Stimulated activated CD8-positive, alpha-beta memory T cell treated with anti-CD3 and anti-CD28 coated beads, Interleukin-4, amount 100 ng/mL, for 4 hours (primary cell): ENCODE measurements at places on chromosomes 3 and 15.

DNA sequence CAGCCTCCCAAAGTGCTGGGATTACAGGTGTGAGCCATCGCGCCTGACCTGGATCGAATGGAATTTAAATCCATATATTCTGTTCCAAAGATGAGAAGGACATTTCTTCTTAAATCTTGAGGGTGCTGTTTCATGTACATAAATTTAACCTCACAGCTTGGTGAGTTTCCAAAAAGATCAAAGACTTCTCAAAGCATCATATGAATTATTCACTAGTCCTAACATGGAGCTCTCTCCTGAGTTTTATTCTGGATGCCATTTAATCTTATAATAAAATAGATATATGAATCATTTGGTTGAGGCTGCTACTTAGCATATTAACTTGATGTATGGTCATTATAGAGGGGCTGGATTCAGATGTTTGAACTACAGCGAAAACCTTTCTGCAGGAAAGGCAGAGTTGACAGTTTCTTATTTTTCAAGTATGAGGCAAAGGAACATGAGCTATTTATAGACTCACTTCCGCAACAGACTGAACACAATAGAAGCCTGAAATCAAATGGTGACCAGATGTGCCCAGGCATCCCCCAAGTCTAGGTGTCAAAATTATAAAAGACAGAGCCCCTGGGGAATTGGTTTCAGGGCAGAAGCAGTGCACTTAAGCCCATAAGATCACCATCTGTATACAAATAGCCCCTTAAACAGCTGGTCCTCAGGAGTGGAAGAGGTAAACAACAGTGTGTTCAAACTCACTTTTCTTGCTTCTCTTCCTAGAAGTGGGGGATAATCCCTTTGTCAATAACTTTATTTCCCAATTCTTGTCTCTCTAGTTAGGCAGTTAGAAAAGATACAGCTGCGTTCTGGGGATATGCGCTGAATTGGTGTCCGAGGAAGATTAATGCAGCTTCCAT lies 29.7 kb downstream of the STARD9 start:
- no peak for DNase-seq

DNA sequence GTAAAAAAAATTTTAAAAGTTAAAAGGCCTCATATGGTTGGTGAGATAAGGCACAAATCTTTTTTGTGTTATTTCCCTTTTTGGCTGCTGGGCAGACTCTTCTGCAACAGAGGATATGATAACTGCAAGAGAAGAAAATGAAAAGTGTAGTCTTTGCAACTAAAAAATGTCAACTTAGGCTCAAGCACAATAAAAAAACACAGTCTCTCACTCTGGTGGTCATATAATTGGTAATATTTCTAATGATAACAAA lies 15.4 kb downstream of the COMMD2 start:
- DNase-seq, result no peak

DNA sequence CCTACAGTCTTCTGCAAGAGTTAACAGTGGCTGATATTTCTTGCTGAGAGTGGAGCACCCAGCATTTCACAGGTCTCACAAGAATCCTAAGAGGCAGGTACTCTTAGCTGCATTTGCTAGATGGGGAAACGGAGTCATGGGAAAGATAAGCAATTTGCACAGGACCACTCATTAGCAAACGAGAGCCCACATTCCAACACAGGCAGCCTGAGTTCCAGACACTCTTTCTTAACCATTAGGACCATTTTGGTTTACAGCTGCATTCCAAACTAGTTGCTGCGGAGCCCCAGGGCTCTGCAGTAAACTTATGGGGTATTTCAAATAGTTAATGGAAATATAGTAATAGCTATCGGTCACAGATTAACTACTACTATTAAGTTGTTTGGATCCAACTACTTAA lies 42.5 kb downstream of the LYZL4 start:
- no peak for DNase-seq

- no peak for DNase-seq
These were observed 36.5 kb upstream of the SPTBN5 start for GRCh38 chr15:41930221-41930866.

DNA sequence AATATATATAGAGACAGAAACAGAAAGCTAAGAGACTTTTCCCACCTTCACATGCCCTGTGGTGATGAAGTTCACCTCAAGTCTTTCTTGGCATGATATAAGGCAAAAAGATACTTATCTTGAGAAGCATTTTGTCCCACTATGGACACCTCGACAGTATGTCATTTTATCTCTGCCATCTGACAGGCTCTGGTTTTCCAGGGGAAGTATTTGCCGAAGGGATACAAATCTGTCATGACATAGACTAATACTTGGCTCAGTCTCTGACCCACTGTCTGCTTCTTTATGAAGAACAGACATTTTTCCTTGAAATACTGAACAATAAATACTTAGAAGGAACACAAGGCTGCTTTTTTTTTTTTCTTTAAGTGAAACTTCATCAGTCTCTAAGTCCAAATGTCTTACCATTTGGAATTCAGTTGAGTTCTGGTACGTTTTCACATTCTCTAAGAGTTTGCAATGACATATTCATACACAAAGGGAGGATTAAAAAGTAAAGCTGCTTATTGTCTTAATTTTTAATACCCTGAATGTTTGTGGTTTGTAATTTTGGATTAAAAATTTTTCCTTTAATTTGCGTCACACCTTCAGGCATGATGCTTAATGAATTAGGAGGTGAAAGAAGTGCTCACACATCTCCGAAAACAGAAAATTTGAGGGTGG lies 87.8 kb upstream of the LMOD3 start:
- DNase-seq, result no peak

DNA sequence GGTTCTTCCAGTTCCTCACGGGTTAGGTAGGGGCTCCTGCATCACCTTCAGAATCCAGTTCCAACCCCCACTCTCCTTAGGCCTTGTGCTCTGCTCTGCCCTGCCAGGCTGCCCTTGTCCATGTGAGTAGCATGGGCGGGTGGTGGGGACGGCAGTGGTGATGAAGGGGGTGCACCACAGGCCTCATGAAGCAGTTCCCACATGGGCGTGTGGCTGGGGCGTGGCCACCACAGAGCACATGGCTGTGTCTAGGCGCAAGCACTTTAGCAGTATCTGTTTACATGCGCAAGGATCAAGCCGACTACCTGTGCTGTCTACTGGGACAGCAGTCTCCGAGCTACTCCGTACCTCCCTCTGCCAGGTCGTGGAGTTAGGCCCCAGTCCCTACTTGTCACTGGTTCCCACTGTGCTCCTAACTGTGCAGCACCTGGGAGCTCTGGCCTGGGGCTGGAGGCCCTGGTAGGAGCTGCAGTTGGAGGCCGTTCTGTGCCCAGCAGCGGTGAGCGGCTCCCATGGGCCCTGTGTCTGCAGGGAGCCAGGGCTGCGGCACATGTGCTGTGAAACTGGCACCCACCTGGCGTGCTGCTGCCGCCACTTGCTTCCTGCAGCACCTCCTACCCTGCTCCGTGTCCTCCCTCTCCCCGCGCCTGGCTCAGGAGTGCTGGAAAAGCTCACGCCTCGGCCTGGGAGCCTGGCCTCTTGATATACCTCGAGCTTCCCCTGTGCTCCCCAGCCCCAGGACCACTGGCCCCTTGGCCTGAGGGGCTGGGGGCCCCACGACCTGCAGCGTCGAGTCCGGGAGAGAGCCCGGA lies 53.5 kb downstream of the PLXNA1 start:
- no peak for DNase-seq

DNA sequence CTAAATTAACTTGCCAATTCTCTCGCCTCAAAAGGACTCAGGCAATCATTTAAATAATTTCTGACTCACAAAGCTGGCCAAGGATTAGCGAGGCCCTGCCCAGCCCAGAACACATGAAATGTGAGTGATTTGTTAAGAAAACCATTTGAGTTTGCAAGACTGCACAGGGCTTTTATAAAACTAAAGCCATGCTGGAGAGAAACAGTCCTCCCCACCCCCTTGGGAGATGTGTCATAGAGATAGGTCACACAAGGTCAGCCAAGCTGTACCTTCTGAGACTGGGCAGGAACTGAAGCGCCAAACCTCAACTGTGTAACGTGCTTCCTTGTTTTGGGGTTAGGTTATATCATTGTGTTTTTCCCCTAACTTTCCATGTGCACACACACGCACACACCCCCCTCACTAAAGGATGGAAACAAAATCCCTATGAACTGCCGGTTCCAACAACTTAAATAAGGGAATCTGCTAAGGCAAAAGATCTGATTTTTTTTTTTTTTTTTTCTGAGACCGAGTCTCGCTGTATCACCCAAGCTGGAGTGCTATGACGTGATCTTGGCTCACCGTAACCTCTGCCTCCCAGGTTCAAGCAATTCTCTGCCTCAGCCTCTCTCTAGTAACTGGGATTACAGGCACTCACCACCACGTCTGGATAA lies 8.1 kb downstream of the SPATA12 start:
- no peak for DNase-seq

- no peak for DNase-seq
These were observed 177.6 kb downstream of the FHIT start for GRCh38 chr3:61073566-61074165.

DNA sequence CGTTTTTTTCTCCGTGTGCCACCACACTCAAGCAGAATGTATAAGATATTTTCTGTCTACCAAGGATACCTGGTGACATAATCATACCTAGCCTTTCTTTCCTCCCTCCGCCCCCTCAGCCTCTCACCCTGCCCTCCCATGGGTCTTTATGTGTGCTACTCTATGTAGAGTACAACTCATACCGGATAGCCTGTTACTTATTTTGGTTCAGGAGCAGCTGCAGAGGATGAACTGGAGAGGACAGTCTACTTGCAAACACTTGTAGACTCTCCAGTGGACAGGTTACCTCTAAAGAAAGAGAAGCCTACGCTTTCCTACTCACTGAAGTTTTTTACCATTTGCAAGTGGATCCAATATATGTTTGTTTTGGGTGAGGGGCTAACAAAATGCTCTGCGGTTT lies 345.9 kb upstream of the TPRG1 start:
- no peak for DNase-seq

- no peak for DNase-seq
These were observed 950 bp upstream of the EHHADH start for GRCh38 chr3:185254799-185255198.

- no peak for DNase-seq
These were observed 23.7 kb upstream of the C3orf49 start for GRCh38 chr3:63795438-63795837.

DNA sequence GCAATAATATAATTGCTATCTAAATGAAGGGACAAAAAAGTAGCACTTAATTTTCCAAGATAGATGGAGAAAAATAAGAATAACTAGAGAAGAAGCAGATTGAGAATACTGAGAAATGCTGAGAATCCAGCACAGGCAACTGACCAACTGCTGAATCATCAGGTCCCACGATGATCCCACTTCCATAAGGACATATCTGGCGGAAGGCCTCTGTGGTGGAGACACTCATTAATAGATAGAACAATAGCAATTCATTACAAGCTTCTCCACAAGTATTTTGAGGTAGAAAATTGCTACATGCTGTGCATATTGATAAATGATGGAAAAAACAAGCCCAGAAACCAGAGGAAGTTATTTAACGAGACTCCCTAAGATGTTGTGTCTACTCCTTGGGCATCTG lies 105.9 kb downstream of the DUT start:
- no peak for DNase-seq

GRCh38 chr3:72950372-72950771 lies 46.2 kb upstream of the PPP4R2 start:
- no peak for DNase-seq

DNA sequence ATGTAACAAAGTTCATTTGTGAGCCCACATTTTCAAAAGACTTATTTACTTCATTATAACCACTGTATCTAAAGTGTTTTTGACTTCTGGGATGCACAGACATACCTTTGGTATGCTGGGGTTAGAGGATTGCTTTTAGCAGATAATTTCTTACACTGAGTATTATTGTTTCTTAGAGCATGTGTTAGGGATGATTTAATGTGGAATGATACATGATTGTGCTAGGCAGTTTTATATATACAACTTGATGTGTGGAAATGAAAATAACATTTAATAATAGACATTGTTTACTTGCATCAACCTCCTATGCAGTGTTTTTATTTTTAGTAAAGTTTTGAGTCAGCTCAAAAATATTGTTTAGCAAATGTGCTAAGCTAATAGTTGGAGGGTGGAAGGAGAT lies 3.4 kb downstream of the KIF23 start:
- DNase-seq, result no peak

GRCh38 chr3:51962854-51963530 lies 4.3 kb downstream of the PCBP4 start:
- DNase-seq, result no peak

DNA sequence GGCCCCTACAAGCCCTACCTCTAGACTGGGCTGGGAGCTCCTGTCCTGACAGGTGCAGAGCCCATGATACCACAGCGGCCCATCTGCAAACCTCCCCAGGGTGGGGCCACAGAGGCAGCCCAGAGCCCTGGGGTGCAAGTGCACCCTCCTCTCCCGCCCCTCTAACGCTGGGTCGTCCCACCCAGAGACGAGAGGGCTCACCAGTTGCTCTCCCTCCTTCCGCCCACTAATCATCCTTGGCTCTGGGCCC lies 742 bp downstream of the TNK2 start:
- DNase-seq, result no peak

- no peak for DNase-seq
These were observed 2.5 kb downstream of the TTBK2 start for GRCh38 chr15:42918047-42918446.

DNA sequence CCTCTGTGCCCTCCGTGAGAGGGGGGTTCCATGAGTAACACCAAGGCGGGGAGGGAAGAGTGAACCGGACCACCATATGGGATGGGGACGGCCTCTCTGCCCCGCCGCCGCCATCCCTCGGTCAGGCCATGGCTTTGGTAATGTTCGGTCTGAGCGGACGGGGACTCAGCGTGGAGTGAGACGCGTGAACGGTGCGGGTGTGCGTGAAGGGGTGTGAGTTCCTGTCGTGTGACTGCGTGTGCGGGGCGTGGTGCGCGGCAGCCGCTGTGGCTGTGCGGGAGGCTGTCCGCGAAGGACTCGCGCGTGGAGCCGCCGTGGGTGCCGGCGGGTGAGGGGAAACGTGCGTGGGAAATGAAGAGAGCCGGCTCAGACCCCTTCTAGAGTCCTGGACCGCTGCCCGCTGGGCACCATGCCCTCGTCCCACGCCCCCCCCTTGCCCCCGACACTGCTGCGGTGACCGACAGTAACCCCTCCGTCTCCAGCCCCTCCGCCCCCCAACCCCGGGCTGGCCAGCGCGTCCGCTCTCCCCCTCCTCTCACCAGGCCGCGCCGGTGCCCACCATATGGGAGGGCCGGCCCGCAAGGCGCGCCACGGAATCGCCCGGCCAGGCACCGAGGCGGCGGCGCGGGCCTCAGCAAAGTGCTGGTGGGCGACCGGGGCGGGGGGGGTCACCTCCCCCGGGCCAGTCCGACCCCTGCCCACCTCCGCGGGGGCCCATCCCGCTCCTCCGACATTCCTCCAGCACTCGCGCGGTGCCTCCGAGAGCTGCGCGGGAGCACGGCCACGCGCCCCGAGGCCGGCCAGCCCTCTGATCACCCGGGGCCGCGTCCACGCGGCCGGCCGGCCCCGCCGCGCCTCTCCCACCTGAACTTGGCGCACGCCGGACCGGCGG lies 589 bp downstream of the KLF15 start:
- DNase-seq, result no peak

GRCh38 chr3:43366885-43367284 lies 80.5 kb downstream of the SNRK start:
- no peak for DNase-seq

DNA sequence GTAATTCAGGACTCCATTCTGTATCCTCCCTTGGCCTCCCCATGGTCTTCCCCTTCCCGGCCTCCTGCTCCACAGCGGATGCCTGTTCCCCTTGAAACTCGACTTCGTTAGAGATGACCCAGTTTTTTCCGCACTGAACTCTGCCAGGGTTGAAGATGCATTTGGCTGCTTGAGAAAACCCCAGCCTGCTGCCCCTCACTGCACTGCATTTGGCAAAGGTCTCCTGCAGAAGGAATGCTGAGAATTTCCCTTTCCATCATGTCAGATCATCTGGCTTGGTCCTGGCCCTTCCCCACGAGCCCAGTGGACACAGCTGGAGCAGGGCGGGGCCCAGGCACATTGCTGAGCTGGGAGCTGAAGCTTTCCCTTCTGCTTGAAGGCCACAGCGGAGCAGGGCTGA lies 37.6 kb upstream of the RGMA start:
- no peak for DNase-seq
